ENCODE measurements at places on chromosomes 3 and 15. TPM values are rescaled to one million over a fixed set of nuclear protein-coding genes. Genes with fewer than 3 reads are reported as not detected.

The ACTC1 gene
- total RNA-seq = 9.6 TPM

The CA12 gene
- 0.09 TPM for total RNA-seq

The NANOGP8 gene
- not detected for total RNA-seq

DNA sequence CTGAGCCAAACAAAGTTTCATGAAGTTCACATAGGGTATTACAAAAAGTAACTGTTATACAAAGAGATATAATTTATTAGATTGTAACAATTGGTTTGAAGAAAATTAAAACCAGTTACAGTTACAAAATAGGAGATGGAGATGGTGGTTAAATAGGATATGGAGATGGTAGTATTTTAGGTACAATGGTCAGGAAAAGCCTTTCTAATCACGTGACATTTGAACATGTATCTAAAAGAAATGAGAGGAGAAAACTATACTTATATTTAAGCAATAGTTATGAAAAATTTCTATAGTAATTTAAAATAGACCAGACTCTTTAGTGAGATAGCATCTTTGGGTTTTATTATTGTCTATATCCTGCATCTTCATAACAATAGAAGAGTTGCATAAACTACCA is 312.9 kb downstream of the RBMS3 start:
- DNase-seq = no peak

DNA sequence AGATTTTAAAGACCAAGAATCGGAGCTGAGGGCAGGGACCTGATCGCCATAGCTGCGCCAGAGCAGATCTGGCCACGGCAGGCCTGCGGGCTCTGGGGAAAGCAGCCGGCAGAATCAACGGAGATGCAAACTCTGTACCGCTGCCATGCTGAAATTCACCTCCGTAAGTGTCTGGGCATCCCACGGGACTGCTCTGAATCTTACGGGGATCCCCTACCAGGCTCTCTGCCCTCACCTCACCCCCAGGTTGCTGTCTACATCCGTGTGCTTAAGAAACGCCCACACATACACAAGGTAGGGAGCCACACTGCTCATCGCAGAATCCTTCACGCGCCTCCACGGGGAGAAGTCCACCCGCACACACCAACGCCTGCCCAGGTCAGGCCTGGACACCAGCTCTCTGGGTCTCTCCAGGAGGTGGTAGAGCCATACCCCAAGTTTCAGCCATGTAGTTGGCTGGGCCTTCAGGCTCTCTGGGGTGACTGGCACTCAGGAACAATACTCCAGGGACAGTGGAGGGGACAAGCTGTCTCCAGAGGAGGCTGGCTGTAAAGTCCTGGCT is 33.5 kb downstream of the FAM174B start:
- no peak for DNase-seq

DNA sequence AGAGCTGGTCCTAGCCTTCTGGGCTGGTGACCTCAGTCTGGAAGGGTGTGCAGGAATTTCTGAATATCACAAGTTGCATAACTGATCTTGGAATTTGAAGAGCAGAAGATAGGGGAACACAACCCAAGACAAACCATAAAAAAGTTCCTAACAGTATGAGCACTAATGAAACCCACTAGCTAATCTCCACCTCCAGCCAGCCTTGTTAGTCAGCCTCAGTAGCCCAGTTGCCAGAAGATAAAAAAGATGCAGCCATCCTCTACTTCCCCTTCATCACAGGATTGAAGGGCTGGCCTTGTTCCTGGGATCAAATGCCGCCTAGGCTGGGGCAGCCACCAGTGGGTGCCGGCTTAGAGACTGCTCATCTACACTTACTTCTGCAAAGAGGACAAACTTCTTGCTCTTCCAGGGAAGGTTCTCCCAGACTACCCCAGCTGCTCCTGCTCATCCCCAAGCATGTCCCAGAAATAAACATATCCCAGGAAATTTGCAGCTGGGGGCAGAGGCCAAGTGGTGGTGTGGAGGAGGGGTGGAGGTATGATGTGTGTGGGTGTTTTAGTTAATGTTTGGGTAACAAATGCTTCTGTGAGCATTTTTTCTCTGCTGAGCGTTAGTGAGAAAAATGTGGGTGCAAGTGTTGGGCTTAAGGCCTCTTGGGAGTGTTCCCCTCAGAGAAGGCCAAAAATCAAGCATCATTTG is 9.2 kb upstream of the ITGA11 start:
- DNase-seq = no peak

DNA sequence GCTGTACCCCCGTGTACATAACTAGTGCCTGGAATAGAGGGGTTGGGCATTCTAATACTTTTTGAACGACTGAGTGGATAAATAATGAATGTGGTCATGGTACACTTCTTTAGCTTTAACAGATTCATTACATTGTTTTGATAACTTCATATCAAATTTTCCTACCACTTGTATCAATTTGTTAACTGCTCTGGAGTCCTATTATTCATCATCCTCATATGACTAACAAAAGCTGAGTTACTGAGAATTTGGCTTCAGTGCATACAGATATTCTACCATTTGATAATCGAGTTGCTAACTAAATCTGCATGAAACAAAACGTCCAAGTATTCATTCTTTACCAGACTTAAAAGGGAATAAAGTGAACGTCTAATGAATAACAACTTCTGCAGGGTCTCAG is 31.7 kb downstream of the FRMD5 start:
- no peak for DNase-seq

GRCh38 chr3:94069194-94069813 is 6.4 kb downstream of the NSUN3 start:
- no peak for DNase-seq
